ENCODE measurements at places on chromosomes 7 and 10.

- no peak for DNase-seq
Observed at GRCh38 chr7:66518151-66518691, 110.5 kb upstream of the KCTD7 start.

- no peak for DNase-seq
Observed at GRCh38 chr10:70827086-70827757, 11.5 kb downstream of the SGPL1 start.

DNA sequence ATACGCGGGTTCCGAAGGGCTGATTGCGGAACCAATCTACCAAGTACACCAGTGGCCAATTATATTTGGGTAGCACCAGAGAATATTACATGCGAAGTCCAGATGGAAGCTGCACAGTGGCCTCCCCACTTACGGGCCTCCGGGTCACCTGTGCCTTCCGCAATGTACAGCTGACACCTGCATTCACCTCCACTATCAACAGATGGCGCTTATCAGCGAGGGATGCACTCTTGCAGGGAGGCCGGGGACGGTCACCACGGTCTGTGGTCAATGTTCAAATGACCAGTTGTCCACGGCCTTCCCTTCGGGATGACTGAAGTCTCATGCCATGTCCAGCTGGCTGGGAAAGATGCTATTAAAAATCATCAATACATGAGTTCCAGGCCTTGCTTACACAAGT lies 47.6 kb downstream of the SLIT1 start:
- DNase-seq: no peak

GRCh38 chr10:106302961-106303360 lies 861.5 kb downstream of the SORCS1 start:
- no peak for DNase-seq

- DNase-seq: no peak
Observed at GRCh38 chr7:17462131-17462631, 163.7 kb downstream of the AHR start.

GRCh38 chr10:70404787-70405036 lies 767 bp downstream of the EIF4EBP2 start:
- DNase-seq: no peak

GRCh38 chr10:806451-807162 lies 117.1 kb upstream of the DIP2C start:
- no peak for DNase-seq

DNA sequence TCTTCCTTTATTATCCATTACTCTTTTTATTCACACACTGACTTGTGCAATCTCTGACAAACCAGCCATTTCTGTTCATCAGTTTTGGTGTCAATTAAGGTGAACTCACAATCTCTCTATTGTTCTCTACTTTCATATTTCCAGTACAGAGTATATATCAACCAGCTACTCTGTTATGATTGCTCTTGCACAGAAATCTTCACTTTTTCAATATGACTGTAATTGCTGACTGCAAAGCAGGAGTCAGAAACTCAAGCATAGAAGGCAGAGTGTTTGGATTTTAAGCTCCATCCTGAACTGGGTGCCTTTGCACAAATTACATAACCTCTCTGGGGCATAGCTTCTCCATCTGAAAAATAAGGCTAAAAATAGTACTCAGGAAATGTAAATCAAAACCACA lies 1042.0 kb downstream of the GRM8 start:
- DNase-seq: no peak

All from NK-92 treated with Interleukin-12 subunit alpha and Interleukin-12 subunit beta, amount 100 ng/mL, for 24 hours (cell line).